NCI-H526 treated with DMSO at 0.1 percent for 48 hours (cell line): ENCODE measurements at places on chromosomes 4 and X.

- no peak for DNase-seq
Measured at GRCh38 chr4:5638976-5639375, 69.4 kb downstream of the EVC2 start.

GRCh38 chrX:104370089-104370488 is 115.4 kb upstream of the ESX1 start:
- peak; percentile 2 for DNase-seq

DNA sequence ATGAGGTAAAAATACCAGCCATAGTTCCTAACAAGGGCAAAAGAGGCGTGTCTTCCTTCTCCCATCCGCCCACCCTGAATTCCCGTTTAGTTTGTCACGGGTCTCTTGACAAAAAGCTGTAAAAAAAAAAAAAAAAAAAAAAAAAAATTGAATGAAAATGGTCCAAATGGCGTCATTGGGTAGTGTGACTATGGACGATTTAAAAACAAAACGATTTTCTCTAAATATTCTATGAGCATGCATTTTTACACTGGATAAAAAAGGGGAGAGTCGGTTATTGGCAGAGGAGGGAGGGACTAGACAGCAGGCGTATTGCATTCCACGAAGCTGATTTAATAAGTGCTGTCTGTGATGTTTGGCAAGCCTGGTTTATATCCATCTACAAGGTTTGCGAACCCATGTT is at the start of gene FAM133A:
FAM133A (plus strand) TSS at position 338 of the 403 bp plus-strand sequence. CDS start 35,214 bp downstream, outside the sequence.
- DNase-seq = no peak

- DNase-seq = peak; percentile 90
Measured at GRCh38 chrX:47560934-47561658, at the start of gene ARAF. Gene ARAF, plus strand, starts transcription at chrX:47561205. Its CDS starts 1,763 bp downstream, at chrX:47562968.

GRCh38 chr4:180698550-180699195 is 1544.5 kb upstream of the TENM3 start:
- DNase-seq = no peak

- DNase-seq = no peak
Measured at GRCh38 chrX:8684201-8684965, 47.6 kb downstream of the ANOS1 start.

DNA sequence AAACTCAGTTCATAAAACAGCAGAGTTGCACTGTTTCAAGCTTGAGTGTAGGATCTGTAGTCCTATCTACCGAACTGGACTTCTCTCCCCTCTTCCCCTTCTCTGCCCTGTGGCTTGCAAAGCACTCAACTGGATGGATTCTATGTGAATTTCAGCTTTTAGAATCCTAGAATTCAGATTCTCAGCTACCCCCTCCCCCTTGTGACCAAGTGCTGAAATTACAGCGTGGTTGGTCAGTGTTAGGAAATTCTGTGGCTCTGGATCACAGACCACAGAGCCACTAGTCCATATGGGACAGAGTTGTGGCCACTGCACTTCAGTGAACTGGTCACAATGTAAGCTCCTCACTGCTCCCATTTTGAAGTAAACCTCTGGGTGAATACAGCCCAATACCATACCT is 64.6 kb upstream of the TRPC5 start:
- DNase-seq = no peak

DNA sequence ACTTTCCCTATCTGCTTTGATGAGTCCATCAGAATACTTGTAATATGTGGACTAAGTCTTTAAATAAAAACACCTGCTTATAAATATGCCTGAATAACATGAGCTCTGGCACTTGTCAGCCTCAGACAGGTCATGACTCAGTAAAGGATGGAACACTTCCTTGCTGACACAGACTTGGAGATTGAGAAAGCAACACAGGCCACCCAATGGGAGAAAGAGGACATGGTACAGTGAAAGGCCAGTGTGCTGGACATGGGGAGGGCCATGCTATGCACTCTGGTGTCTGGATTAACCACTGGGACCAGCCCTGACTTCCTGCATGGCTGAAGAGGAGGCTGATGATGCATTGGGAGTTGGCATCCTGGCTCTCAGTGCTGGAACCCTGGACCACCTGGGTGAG is 149.5 kb downstream of the DHRSX start:
- DNase-seq = no peak

GRCh38 chr4:41361794-41362526 is 105.2 kb downstream of the UCHL1 start:
- DNase-seq = no peak

DNA sequence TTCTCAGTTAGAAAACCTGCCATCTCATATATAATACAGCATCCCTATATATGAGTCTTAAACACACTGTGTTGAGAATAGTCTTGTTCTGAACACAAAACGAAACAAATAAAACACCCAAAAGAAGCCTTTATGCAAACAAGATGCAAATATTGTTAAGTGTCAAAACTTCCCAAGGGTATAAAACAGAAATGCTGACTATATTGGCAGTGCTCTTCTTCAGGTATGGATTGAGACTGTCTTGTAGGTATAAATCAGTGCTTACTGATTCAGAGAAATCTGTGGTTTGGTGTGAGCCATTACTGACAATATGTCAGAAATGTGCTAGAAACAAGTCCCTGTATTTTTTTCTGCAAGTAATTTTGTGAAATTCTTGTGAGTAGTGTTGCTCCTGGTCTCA is 82.8 kb upstream of the CTSO start:
- DNase-seq = no peak
